ENCODE measurements at places on chromosomes 2 and 18.

DNA sequence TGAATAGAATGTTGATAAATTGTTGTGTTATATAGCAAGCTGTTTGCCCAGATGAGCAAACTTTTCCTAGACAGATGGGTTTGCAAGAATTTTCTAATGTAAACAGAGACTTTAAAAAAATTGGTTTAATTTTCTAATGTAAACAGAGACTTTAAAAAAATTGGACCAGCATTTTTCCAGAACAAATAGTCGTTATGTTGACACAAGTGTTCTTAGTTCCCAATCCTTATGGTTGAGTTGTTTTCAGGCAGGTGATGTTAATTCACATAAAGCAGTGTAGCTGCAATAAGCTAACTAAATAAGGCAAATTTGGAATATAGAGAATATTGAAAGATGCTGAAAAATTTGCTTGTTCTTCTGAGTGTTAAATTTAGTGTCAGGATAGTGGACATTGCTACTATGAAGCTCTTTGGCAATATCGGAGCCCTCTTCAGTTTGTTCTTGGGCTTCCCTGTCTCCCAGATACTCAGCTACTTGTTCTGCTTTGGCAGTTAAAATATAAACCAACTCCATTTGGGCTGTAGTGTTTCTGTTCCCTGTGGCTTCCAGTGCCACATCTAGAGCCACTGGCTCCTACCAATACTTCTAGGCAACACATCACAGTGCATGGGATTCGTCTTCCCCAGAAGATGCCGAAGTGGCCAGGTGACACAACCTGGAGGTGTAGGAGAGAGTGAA lies 105.7 kb downstream of the DYNAP start:
- no peak for DNase-seq

GRCh38 chr2:158114516-158114915 lies 12.8 kb downstream of the UPP2 start:
- DNase-seq = no peak

GRCh38 chr18:68722821-68723220 lies 7.9 kb upstream of the TMX3 start:
- no peak for DNase-seq

GRCh38 chr2:82007071-82007664 lies 1702.6 kb upstream of the LRRTM1 start:
- no peak for DNase-seq

DNA sequence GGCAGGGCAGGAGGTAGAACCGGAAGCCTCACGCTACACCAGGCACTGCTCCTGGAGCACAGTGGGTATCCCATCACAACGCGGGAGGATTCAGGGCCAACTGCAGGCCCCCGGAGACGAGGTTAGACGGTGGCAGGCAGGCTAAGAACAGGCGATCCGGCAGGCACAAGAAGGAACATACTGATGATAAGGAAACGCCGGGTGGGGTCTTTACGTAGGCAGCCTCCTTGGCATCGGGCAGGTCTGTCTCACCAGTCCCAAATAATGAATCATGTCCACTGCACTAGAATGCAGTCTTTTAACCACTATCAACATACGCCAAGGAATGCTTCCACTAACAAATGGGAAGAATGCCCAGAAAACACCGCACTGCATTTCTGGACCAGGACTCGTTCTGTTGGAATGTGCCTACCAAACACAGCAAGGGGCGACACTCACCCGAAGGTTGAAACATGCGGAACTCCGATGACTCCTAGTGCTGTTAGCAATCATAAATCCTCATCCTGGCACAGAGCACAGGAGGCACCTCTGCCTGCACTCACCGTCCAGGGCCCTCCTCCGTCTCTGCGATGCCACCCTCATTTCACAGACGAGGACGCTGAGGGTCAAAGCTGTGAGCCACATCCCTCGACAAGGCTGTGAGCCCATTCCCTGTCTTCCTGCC lies 35.2 kb downstream of the ZNF516 start:
- DNase-seq = no peak

DNA sequence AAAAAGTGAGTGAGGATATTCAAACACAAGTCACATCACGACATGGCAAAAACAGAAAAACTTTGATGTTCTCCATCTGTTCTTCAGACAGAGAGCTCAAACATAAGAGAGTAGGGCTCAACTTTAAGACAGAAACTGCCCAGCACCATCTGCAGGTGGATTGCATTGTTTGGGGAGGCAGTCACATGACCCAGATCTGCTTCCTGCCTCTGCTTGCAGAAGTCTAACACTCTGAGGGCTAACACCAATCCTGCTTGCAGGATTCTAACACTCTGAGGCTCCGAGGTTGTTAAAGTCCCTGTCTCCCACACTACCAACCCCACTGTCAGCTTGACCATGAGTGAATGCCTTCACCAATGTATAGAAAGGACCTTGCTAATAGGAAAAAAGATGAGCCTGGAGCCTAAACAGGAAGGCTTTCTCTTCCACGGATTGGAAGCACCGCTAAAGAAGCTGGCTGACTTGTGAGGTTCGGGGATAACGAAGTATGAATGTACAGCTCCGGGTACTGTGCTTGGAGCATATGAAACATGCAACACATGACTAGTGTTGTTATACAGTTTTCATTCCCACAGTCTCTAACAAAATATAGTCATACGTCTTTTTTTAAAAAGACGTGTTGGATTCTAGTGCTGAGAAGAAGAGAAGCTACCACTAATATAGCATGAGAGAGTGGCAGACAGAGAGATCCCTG lies 176.6 kb upstream of the CREB1 start:
- peak; percentile 15 for DNase-seq

DNA sequence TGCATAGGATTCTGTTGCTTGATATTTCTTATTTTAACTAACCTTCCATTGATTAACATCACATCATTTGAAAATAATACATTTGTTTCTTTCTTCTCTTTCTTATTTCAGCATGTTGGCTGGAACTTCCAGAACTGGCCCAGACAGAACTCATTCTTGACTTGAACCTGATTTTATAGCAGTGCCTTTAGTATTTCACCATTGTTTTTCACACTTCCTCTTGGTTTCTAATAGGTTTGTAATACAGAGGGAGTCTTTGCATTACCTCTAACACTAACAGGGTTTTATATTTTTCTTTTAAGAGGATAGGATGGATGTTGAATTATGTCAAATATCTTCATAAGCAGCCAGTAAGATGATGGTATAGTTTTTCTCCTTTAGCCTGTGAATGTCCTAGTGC lies 39.2 kb downstream of the SEMA4F start:
- DNase-seq = no peak

- DNase-seq = no peak
These were observed 507.8 kb downstream of the FBXO15 start for GRCh38 chr18:73639788-73640187.

GRCh38 chr2:54318821-54319220 lies 62.8 kb upstream of the TSPYL6 start:
- DNase-seq = no peak

GRCh38 chr2:40315683-40316082 lies 136.2 kb downstream of the SLC8A1 start:
- DNase-seq = no peak

GRCh38 chr2:42556315-42556890 lies 12.0 kb upstream of the MTA3 start:
- no peak for DNase-seq

DNA sequence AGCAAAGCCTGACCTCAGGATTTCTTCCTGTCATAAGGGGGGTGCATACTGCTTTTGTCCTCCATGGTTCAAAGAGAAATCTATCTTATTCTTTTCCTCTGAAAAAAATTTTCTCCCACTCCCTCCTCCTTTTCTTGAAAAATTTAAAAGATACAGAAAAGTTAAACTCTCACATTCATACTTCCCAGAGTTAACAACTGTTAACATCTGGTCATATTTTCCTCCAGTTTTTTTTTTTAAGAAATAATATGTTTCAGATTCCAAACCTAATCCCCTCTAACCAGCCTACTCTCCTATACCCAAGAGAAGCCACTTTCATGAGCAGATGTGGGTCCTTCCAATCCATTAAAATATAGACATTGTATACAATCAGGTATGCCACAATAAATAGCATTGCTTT lies 378.9 kb upstream of the HNRNPA3 start:
- no peak for DNase-seq

GRCh38 chr2:223865124-223865523 lies 27.7 kb upstream of the AP1S3 start:
- DNase-seq = no peak

DNA sequence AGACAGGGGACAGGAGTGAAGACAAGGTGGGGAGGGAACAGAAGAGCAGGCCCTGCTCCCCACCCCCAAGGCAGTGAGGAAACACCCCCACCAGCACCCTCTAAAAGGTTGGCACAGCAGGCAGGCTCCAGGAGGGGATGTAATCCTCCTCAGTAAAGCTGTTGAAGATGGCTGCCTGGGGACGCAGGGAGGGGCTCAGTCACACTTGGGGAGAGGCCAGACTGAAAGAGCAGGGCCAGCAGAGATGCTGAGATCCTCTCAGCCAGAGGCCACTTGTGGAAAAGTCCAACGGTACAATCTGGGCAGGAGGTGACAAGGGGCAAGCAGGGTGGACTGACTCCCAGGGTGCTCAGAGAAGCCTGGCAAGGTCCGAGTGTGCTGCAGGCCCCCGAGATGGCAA lies 154.8 kb upstream of the ID2 start:
- DNase-seq = no peak

DNA sequence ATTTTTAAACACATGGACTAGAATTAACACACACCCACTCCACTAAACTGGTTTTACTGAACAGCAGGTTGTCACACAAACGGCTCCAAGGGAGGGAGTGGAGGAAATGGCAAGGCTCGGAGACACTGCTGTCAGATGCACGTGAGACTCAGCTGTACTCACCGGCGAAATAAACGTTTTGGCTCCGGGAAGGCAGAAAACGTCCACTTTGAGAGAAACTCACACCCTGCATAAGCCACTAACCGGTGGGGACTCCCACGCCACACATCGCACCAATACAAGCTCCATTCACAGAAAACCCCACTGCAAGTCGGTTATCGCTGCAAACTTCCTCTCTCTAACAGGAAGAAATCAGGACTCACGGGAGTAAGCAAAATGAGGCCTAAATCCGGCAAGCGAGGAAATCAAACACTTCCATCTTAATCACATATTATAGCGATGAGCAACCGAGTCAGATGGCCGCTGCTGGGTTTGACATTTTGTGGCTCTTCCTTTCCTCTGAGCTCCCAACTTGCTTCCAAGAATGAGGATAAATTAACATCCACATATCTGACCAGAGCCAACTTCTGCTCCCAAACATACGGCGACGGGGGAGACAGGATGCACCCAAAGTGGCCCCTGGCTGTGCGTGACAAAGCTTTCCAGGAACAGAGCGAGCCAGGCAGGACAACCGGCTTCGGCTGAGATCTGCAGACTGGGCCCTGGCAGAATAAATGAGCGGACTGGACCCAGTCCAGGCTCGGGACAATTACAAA lies 63.5 kb downstream of the HDAC4 start:
- DNase-seq = no peak

GRCh38 chr18:42860011-42860410 lies 255.5 kb downstream of the RIT2 start:
- no peak for DNase-seq

GRCh38 chr2:197786010-197786877 lies 1.1 kb upstream of the BOLL start:
- DNase-seq = no peak

GRCh38 chr18:8960740-8961657 lies 141.5 kb upstream of the NDUFV2 start:
- DNase-seq = no peak

DNA sequence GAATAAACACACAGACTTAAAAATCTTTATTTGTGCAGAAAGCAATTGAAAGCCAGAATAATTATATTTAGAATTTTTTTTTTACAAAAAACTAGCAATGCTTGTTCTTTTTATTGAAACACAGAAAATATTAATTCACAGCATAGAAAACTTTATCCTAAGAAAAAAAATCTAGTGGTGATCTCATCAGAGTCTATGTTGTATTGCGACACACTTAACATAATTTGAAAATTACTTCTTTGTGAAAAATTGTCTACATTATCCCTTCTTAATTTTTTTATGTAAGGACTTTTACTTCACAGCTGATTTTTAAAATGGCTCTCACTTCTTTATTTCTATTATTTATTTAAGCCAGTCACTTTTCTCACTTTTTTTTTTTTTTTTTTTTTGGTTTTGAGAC lies 103.4 kb downstream of the LDLRAD4 start:
- DNase-seq = no peak

DNA sequence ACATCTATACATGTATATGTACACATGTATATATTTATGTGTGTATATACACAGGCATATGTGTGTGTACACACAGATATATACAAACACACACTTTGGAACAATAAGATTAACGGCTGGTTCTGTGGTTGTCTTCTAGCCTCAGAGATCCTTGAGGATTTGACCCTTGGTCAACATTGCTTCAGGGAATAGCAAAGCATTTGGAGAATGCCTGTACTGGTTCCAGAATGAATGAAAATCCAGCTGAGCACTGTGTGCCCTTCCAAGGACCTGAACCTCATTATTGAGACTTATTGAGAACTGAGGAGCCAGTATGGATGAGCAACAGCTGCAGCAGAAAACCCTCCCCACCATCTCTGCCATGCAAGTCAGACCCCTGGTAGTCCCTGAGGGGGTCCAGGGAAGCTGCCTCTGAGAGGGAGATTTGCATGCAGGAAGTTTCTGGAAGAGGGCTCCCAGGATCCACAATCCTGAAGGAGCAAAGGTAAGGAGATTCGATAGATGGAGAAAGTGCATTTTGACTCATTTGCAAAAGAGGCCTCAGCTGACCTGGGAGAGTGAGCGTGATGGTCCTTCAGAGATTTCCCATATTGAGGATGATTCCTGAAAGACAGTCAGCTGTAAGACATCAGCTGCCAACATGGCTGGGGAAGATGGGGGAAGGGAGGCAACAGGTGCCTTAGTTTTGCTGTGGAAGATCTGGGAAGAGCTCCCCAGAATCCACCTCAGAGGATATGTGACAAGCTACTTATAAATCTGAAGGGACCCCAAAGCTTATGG lies 166.6 kb upstream of the NCKAP5 start:
- DNase-seq = no peak

- DNase-seq = no peak
These were observed 259.3 kb downstream of the NEDD4L start for GRCh38 chr18:58303363-58303762.

DNA sequence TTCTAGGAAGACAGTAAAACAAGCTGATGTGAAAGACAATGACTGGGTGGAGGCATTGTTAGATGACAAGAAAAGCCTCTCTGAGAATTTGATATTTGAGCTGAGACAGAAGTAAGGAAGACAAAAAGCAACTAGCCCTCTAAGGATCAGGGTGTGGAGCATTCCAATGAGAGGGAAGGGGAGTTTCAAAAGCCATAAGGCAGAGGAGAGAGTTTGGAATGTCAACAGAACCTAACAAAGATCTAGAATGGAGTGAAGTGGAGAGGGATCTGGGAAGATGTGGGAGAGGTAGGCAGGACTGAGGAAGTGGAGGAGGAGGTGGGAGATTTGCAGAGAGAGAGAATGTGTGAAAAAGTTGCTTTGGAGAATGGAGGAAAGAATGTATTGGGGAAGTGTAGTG lies 17.3 kb upstream of the ASXL2 start:
- DNase-seq = no peak

- no peak for DNase-seq
These were observed 179.7 kb downstream of the DYSF start for GRCh38 chr2:71633086-71633485.

GRCh38 chr2:75309596-75310463 lies 110.5 kb upstream of the TACR1 start:
- no peak for DNase-seq
